Astrocyte of the cerebellum (primary cell): ENCODE measurements at places on chromosomes 6 and 20.

- DNase-seq: no peak
Measured at GRCh38 chr20:62362991-62363919, 3.9 kb downstream of the LAMA5 start.

DNA sequence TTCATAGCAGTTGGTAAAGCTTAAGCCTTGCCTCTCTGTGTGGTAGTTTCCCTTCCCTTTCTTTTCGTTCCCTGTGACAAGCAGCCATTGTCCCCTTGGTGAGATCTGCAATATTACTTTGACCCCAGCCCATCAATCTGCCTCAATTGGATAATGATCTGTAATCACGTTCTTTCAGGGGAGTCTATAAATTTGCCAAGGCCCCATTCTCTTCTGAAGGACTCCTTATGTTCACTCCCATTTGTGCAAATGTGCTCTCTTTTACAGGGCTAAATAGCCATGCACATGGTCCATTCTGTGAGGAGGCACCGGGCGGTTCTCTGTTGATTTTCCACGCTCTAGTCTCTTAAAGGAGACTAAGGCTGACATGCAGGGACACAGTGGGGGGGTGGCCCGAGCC is 660.4 kb upstream of the SLC35B3 start:
- no peak for DNase-seq

GRCh38 chr20:37226889-37227288 is 34.7 kb downstream of the GHRH start:
- DNase-seq: peak; percentile 34

DNA sequence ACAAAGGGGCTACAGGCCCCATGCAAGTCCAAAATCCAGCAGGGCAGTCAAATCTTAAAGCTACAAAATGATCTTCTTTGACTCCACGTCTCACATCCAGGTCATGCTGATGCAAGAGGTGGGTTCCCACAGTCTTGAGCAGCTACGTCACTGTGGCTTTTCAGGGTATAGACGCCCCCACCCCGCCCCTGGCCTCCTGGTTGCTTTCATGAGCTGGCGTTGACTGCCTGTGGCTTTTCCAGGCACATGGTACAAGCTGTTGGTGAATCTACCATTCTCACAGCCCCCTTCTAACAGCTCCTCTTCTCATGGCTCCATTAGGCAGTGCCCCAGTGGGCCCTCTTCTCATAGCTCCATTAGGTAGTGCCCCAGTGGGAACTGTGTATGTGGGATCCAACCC is 47.0 kb downstream of the NT5E start:
- no peak for DNase-seq

- DNase-seq: no peak
Measured at GRCh38 chr6:1839361-1839760, 229.6 kb downstream of the FOXC1 start.

DNA sequence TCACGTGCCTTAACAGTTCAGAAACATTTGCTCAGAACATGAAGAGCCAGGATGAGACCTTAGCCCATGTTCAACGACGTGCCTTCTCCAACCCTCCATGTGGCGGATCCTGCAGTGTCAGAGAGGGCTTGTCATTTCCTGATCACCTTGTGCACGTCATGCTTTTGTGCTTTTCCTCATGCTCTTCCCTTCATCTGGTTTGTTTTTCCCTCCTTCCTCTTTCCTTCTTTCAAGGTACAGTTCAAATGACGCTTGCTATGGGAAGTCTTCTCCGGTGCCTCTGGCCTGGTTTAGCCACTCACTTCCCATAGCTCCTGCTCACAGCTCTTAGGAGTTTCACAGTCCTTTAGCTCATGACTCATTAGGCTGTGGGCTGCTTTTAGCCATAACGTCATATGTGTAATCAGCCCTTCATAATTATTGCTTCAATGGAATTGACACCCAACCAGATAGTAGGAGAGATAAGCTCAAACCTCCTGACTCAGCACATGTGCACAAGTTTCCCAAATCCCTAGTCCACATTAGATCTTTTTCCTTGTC is 102.7 kb upstream of the CNKSR3 start:
- DNase-seq: peak; percentile 57

DNA sequence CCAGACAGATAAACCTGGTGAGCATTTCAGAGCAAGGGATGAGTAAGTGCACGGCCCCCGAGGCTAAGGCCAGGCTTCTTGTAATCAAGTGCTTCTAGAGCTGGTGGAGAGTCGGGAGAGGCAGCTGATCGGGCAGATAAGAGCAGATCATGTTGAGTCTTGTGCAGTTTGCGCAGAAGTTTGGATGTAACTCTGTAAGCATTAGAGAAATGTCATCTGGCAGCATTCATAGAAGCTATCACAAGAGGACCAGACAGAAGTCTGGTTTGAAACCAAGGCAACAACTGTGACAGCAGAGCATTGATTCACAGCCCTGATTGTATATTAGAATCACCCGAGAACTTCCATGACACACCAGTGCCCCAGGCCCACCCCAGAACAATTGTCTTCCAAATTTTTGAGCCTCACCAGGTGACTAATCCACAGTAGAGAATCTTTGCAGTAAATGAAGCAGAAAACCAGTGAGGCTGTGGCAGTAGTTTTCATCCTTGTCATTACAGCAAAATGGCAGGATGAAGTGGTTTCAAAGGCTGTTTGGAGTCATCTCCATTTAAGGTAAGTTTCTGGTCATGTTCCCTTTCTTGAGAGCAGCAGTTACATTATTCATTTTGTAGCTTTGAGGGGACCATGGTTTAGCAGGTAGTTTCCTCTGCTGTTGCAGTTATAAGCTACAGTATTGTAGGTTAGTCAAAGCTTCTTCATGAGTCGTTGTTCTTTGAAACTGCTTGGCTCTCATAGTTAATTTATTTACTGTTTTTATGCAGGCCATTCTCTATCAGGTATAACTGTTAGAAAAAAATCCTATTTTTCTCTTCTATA is 84.1 kb downstream of the RNF217 start:
- DNase-seq: no peak

DNA sequence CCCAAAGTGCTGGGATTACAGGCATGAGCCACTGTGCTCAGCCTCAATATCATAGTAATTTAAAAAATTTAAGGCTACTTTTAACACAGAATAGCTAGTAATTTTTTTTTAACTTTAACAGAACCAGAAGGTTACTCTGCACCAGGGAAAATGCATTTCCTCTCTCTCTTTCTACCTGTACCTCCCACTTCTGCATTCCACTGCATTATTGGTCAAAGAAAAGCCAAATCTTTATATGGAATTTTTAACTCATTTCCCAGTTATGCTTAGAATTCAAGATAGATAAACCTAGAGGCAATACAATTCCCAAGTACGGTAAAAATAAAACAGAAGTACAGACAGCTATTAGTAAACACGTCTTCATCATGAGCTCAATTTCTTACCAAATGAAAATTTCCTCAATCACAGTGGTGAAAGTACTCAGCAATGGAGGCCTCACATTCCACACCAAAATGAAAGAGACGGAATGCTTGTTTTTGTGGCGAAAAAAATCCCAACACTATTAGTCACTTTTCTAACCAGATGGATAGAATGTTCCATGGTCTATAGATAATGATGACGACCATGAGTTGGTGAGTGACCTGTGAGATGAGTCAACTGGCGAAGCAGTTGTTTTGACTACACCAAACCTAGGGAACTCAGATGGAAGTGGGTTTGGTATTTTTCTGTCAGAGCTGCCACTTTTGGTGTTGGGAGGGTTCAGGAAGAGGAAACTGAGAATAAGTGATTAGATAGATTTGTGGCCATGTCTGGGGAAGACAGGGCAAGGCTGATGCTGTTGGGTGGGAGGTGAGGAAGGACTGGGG is 104.7 kb upstream of the SGK1 start:
- peak; percentile 97 for DNase-seq

DNA sequence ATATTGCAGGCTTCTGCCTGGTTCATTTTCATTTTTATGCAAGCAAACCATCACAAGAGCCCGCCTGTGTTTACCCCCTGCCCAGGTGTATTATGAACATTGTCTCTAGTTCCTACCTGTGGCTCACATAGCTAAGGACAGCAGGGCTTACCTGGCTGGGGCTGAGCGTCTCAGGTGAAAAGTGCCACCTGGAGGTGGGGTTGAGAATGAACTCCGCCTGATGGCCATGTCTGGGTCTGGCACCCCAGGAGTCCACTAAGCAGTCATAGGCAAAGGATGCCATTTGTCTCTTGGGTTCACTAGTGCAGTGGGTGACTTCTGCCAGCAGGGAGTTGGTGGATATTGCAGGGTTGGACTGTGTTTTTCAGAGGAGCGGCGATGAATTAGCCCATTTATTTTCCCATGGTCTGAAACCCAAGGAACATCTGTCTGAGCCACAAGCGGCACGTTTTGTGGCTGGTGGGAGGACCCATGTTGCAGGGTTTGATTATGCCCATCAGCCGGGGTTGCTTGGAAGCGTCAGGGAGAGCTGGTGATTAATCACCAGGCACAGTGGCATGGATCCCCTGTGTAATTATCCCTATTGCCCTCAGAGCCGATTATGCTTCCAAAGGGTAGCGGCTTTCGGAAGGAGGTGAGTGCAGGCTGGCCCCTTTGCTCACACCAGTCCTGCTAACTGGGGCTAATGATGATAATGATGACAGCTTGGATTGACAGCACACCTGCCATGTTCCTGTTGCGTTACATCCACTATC is 92.1 kb downstream of the CDH26 start:
- no peak for DNase-seq

- no peak for DNase-seq
Measured at GRCh38 chr6:44614396-44614795, 226.9 kb downstream of the CDC5L start.

GRCh38 chr20:51131811-51132210 is 108.9 kb upstream of the KCNG1 start:
- DNase-seq: no peak
